Activated naive CD8-positive, alpha-beta T cell treated with anti-CD3 and anti-CD28 coated beads, Interleukin-2, amount 10 ng/mL, durations not matched to agents 7 days and 5 days (primary cell): ENCODE measurements at places on chromosomes 1 and 21. TPM values are rescaled to one million over a fixed set of nuclear protein-coding genes. Genes with fewer than 3 reads are reported as not detected.
A peak's percentile ranks its signal among the peaks of the same experiment; 100 is the strongest.

ACBD6 gene
- 45.7 TPM for total RNA-seq

TNFRSF14 gene
- total RNA-seq = 134 TPM

S100A10 gene
- total RNA-seq = 529 TPM

ITLN2 gene
- total RNA-seq = not detected

GJA4 gene
- total RNA-seq = not detected

TLCD4 gene
- 0.06 TPM for total RNA-seq

GNG12 gene
- total RNA-seq = not detected

BOLA1 gene
- total RNA-seq = 23.7 TPM

KCNK1 gene
- not detected for total RNA-seq

LCE1A gene
- not detected for total RNA-seq

CASZ1 gene
- 11.0 TPM for total RNA-seq

HAO2 gene
- total RNA-seq = not detected

ANKRD34A gene
- 2.8 TPM for total RNA-seq

DNA sequence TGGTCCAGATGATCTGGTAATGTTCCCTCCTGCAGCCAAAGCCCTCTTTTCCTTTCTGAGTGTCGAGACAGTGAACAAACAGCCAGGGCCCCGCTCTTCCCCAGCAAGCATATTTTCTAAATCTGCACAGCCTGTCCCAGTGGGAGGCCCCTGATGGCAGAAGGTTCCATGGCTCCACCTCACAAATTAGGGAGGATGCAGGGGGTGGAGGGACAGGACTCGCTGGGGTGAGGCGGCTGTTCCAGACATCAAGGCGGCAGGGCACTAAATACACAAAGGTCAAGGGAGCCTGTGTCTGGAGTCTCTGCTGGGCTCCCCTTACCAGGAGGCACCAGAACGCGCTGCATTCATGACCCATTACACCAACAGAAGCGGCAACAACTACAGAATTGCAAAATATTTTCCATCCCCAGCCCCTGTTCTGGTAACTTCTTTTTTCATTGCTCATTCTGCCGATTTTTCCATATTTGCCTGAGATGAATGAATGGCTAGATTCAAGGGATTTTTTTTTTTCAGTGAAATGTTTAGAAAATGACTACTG, 27.0 kb upstream of the PRELP start:
- no peaks in the 10 kb centered on the region for H3K4me1 ChIP-seq
- peaks cover 21% of the 10 kb centered on the region for H3K27me3 ChIP-seq
- no peak overlapping the region for H3K27ac ChIP-seq
- no peaks in the 10 kb centered on the region for H3K36me3 ChIP-seq
- H3K4me3 ChIP-seq = no peak overlapping the region
- DNase-seq = no peak

GRCh38 chr21:41783476-41784180, 16.8 kb upstream of the RIPK4 start:
- H3K4me3 ChIP-seq = no peak overlapping the region
- H3K4me1 ChIP-seq = peaks cover 7% of the 10 kb centered on the region
- DNase-seq = no peak
- H3K27me3 ChIP-seq = peaks cover 64% of the 10 kb centered on the region
- H3K27ac ChIP-seq = no peak overlapping the region

DNA sequence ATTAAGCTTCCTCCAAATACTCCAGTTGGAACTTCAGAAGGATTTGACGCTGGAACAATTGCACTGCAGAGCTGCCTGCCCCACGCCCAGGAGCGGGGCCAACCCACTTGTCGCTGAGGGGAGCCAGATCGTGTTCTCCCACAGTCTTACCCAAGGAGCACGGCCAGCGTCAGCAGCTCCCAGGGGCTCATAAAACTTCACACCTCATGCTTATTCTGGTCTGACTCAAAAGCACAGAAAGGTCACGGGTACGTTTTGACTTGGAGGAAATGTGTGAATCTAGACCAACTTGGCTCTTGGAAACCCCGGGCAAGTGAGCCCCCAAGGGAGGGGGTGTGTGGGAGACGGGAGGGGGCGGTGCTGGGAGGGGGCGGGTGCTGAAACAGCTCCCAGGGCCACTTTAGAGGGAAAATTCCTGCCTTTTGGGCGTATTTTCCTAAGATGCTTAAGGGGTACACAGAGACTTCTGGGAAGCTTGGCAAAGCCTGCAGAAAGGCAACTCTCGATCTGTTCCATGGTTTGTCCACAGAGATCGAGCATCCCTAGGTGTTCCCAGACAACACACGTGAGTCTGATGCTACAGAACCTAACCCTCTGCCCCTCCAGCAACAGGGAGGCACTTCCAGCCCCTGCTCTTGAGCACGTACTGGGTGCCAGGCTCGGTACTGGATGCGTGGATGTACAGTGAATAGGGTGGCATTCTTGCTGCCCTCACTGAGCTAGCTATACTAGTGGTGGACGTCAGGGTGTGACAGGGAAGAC, 98.9 kb downstream of the DHRS3 start:
- peak overlapping the region; percentile 17 for H3K27ac ChIP-seq
- no peak overlapping the region for H3K4me3 ChIP-seq
- peaks cover 39% of the 10 kb centered on the region for H3K36me3 ChIP-seq
- peaks cover 18% of the 10 kb centered on the region for H3K4me1 ChIP-seq
- H3K27me3 ChIP-seq = no peaks in the 10 kb centered on the region

DNA sequence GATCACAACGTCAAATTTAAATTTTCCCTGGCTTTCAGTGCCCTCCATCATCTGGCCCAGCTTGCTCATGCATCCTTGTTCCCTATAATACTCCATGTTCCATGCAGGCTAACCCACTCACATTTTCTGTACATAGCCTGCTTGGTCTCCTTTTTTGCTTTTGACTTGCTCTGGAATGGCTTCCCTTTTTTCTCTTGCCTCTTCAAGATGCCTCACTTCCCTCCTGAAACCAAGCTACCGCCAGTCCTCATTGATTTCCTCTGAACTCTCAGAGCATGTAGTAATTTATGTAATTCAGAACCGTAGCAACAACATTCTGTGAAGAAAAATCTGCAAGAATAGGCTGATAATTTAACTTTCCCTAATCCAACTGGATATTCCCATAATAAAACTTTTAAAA, 10.3 kb downstream of the CAP1 start:
- H3K27ac ChIP-seq = peak overlapping the region; percentile 81
- peaks cover 56% of the 10 kb centered on the region for H3K36me3 ChIP-seq
- H3K4me1 ChIP-seq = peaks cover 65% of the 10 kb centered on the region
- no peak for DNase-seq

GRCh38 chr21:35559128-35559828, 501.0 kb downstream of the SETD4 start:
- peaks cover 9% of the 10 kb centered on the region for H3K27me3 ChIP-seq
- no peaks in the 10 kb centered on the region for H3K4me1 ChIP-seq
- H3K4me3 ChIP-seq = no peak overlapping the region
- no peak overlapping the region for H3K27ac ChIP-seq
- DNase-seq = no peak
- no peaks in the 10 kb centered on the region for H3K36me3 ChIP-seq

DNA sequence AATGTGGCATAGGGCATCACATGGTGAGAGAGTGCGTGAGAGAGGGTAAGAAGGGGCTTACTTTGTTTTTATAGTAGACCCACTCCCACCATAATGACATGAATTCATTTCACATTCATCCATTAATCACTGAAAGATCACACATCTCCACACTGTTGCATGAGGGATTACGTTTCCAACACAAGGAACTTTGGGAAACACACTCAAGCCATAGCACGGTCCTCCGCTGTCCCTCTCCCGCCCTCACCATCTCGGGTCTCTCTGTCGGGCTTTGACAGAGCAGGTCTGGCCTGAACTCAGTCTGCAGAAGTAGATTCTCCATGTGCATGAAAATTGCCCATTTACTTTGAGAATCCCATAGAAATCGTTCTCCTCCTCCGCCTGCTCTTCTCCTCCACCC, 312.2 kb downstream of the MATN1 start:
- no peaks in the 10 kb centered on the region for H3K27me3 ChIP-seq
- H3K27ac ChIP-seq = no peak overlapping the region
- no peak overlapping the region for H3K4me3 ChIP-seq

DNA sequence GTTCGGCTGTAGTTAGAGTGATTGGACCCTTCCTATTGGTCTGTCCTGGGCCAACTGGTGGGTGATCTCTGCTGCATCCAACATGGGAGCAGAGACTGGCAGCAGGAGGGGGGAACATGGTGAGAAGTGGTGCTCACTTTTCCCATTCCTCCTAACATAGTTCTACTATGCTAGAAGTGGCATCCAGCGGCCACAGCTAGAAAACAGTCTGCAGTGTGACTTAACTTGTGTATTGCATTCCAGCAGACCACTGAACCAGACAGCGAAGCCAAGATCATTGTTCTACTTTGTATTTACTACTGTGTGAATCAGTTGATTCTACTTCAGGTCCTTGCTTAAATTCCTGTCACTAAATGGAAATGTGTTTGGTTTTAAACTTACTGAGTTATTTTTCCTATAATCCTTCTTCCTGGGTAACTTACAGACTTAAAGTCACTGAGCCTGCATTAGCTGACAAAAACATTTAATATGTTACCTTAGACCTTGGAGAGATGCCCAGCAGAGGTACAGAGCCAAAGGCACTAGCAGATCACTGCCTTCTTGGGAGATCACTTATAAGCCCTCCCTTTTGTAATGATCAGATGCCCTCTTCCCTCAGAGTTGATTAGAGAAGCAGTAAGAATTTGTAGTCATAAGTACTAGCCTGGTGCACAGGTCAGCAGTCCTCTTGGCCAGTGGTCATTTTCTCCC, 8.2 kb downstream of the FABP3 start:
- H3K27me3 ChIP-seq = no peaks in the 10 kb centered on the region
- H3K27ac ChIP-seq = no peak overlapping the region
- H3K4me3 ChIP-seq = no peak overlapping the region
- peaks cover 12% of the 10 kb centered on the region for H3K36me3 ChIP-seq

DNA sequence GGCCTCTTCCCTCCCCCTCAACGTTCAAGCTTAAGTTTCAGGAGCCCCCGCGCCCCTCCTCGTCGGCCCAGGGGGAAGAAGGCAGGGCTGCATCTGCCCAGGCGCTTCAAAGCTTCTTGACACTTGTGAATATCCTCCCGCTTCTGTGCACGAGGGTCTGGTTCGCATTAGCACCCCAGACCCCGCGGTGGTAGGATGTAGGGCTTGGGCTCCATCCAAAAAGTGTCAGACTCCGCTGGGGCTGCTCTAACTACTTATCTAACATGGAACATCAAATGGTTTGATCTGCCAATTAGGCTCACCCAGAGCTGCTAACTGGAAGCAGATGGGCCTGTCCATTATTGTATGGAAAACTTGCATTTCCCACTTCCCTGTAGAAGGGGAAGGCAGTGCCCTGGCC, 28.9 kb downstream of the TAS1R2 start:
- no peak for DNase-seq
- no peak overlapping the region for H3K4me3 ChIP-seq
- H3K4me1 ChIP-seq = no peaks in the 10 kb centered on the region
- no peaks in the 10 kb centered on the region for H3K36me3 ChIP-seq
- H3K27me3 ChIP-seq = peaks cover 4% of the 10 kb centered on the region

DNA sequence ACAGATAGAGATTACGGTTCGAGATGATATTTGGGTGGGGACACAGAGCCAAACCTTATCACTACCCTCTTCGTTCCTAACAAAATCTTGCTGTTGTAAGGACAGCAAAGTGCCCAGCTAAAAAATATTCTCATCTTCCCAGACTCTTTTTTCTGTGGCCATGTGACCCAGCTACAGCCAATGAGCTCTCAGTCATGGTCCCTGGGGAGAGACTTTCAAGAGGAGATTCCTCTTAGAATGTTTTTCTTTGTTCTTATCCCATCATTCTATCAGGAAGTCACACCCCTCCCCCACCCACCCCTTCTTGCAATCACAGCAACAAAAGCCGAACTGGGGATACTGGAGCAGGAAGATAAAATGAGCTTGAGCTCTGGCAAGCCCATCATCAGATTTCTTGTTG, 247.1 kb downstream of the CHRM3 start:
- no peak for DNase-seq
- H3K4me1 ChIP-seq = no peaks in the 10 kb centered on the region
- no peaks in the 10 kb centered on the region for H3K27me3 ChIP-seq
- no peak overlapping the region for H3K27ac ChIP-seq
- peaks cover 1% of the 10 kb centered on the region for H3K36me3 ChIP-seq
- no peak overlapping the region for H3K4me3 ChIP-seq

DNA sequence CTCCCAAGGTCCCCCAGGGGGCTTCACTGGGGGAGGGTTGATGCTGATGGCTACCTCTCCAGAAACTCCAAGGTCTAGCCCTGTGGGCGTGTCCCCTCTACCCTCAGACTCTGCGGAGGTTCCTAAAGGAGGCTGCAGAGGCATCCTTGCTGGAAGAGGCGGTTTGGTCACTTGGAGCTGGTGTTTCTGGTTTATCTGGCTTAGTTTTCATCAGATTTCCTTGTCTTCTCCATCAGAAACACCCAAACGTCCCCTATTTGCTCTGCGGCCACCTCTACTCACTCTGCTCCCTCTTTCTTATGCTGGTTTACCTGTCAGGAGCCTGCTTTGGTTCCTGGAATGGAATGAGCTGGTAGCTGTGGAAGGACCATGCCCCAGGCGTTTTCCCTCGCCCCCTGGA, 2.5 kb downstream of the PKP1 start:
- no peaks in the 10 kb centered on the region for H3K36me3 ChIP-seq
- no peak for DNase-seq
- no peak overlapping the region for H3K4me3 ChIP-seq
- H3K27ac ChIP-seq = no peak overlapping the region

- H3K27me3 ChIP-seq = peaks cover 3% of the 10 kb centered on the region
- H3K36me3 ChIP-seq = no peaks in the 10 kb centered on the region
- H3K27ac ChIP-seq = no peak overlapping the region
These were observed 745 bp upstream of the ANP32E start for GRCh38 chr1:150236614-150237100.

DNA sequence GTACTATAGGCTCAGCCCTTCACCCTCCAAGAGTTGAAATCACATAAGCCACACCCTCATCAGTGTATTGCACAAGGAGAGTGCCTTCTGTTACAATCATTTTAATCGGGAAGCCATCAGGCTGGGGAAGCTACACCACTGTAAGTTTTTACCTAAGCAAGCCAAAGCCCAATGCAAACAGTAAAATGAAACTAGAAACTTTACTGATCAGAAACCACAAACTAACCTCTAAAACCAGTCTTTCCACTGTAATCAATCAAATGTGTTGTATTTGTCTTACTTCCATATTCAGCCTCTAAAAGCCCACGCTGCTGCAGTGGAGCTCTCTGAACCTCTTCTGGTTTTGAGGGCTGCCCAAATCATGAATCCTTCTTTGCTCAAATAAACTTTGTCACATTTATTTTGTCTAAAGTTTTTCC, 26.2 kb downstream of the CAPN8 start:
- peaks cover 10% of the 10 kb centered on the region for H3K27me3 ChIP-seq
- H3K4me3 ChIP-seq = no peak overlapping the region
- peaks cover 4% of the 10 kb centered on the region for H3K4me1 ChIP-seq
- no peak for DNase-seq

GRCh38 chr1:212794561-212795014, 2.9 kb downstream of the TATDN3 start:
- peak overlapping the region; percentile 74 for H3K27ac ChIP-seq
- DNase-seq = no peak
- peaks cover 14% of the 10 kb centered on the region for H3K36me3 ChIP-seq
- no peaks in the 10 kb centered on the region for H3K27me3 ChIP-seq
- H3K4me3 ChIP-seq = peak overlapping the region; percentile 23

DNA sequence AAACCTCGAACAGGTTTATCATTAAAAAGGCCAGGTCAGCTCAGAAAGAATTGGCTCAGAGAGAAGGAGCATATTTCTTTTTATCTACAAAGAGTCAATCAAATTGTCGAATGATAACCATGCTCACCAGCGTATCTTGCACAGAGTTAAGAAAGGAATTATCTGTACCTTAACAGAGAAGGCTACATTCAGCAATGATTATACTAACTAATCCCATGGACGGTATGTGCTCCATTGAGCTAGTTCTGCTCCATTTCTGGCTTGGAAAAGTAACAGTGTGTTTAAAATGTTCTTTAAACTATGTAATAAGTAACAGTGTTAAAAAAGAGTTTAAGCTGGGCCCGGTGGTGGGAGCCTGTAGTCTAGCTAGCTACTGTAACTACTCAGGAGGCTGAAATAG, 4.2 kb downstream of the UBR4 start:
- H3K36me3 ChIP-seq = peaks cover 8% of the 10 kb centered on the region
- peaks cover 52% of the 10 kb centered on the region for H3K4me1 ChIP-seq
- no peak overlapping the region for H3K27ac ChIP-seq
- no peak for DNase-seq
